ENCODE measurements at places on chromosomes 5 and 9.

GRCh38 chr5:125408448-125409233 lies 662.2 kb upstream of the ZNF608 start:
- peak; percentile 44 for DNase-seq

GRCh38 chr5:17403695-17404490 lies 94.1 kb upstream of the TAF11L2 start:
- DNase-seq: no peak

DNA sequence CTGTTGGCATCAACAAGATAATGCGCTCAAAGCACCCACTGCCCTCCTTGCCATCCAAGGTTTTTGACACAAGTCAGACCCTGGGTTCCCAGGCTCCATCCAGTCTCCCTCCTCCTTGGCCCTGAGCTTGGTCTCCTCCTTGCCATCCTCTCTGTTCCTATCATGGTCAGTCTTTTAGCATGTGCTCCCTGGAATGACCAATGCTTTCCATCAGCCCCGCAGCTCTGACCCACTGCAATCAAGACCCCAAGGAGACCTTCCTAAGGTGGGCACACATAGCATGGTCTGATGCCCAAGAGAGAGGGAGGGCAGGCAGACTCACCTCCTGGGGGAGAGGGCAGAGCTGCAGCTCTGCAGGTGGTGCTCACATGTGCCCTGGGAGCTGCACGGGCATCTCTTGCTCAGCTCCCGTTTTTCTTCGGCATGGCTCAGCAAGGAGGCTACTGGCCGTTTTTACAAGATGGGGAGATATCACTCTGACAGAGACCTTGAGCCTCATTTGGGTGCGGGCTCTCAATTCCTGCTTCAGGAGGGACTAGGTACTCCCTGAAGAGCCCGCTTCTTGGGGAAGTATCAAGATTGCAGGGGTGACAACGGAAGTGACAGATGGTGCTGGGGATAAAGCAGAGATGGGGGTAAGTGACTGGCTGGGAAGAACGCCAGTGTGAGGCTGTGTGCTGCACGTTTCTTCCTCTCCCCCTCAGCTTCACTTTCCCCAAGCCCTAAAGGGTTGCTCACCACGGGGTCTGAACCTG lies 3.3 kb downstream of the SEPTIN8 start:
- no peak for DNase-seq

GRCh38 chr5:135154197-135154596 lies 120.2 kb upstream of the PITX1 start:
- DNase-seq: no peak

DNA sequence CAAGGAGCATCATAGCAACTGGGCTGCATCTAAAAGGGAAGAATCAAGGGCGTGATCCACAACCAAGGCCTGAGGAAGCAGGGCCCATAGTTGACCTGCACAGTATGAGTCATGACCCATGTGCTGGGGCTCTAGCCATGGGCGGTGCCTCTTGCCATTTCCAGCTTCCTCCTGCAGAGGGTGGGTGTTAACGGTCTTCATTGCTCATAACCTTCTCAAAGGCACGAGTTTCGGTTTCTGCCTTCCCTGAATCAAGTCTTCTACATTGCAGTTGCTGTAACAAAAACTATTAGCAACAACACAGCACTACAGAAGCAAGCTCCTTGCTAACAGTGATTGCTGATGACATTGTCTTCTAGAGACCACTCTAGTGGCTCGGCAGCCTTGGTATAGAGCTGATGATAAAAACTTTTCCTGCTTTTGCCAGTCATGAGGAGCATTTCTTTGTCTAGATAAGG lies 66.9 kb downstream of the CTSL start:
- DNase-seq: no peak

DNA sequence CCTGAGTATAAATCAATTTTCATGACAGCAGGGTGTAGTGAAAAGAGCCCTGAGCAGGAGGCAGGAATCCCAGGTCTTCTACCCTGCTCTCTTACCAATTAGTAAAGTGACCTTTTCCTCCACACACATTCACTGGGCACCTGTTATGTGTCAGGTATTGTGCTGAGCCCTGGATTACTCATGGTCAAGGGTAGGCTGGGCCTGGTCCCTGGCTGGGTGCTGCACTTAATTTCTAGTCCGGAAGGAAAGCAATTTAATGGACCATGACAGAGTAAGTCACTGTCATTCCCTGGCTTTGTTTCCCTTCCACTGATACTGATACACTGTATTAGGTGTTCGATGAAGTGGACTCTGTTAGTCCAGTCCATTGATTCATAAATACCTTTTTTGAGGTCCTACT lies 29.1 kb upstream of the BRINP1 start:
- DNase-seq: no peak

- DNase-seq: no peak
These were observed 12.6 kb upstream of the GRAMD2B start for GRCh38 chr5:126410623-126411022.

- no peak for DNase-seq
These were observed 742.8 kb downstream of the NR2F1-AS1 start for GRCh38 chr5:92838253-92838652.

- peak; percentile 36 for DNase-seq
These were observed 166.1 kb downstream of the CACNA1B start for GRCh38 chr9:138043411-138044345.

DNA sequence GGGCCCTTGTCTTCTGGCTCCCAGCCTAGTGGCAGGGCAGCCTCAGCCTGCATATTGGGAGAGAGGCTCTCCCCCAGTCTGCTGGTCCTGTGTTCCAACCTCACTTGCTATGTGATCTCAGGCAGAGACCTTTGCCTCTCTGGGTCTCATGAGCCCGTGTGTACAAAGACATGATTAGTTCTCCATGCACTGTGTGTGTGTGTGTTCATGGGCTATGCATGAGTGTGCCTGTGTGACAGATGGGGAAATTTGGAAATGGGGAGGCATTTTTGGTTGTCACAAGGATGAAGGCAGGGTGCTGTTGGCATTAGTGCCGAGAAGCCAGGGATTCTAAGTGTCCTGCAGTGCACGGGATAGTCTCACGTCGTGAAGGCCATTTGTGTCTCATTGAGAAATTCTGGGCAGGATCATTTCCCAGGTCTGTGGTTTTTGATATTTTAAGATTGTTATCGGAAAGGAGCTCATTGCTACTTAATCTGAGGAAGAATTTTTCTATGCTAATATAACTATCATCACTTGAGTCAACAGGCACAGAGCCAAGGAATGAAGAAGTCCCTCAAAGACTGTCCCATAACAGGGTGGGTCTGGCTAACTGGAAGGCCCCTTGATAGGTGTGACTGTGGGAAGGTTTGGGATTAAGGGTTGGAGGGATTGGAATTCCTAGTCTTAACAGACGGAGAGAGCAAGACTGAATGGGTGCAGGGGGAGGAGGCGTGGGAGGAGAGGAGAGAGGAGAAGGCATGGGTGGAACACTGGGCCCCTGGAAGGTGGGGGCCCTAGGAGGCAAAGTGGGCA lies 168.5 kb downstream of the RGS3 start:
- peak; percentile 31 for DNase-seq

- no peak for DNase-seq
These were observed 151.1 kb upstream of the ERCC6L2 start for GRCh38 chr9:95724253-95724991.

GRCh38 chr5:65876970-65877369 lies 49.4 kb upstream of the ERBIN start:
- DNase-seq: no peak

GRCh38 chr5:122741681-122742080 lies 33.2 kb upstream of the SNX2 start:
- DNase-seq: no peak

DNA sequence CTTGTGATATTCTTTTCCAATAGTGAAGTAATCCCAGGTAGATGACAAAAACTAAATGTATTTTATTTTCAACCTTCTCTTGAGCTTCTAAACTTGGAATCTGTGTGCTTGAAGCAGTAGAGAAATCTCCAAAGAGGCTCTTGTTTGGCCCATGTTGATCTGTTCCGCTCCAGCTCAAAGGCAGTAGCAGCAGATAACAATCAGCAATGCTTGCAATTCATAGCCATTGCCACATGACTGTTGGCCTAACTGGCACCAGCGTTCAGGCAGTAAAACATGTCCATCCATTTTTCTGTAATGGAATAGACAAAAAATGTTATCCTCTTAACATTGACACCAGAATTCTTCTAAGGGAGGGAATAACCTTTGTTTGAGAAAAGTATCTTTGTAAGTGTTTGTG lies 270.7 kb upstream of the MSX2 start:
- DNase-seq: no peak

GRCh38 chr9:120935383-120935857 lies 8.8 kb upstream of the TRAF1 start:
- peak; percentile 29 for DNase-seq

DNA sequence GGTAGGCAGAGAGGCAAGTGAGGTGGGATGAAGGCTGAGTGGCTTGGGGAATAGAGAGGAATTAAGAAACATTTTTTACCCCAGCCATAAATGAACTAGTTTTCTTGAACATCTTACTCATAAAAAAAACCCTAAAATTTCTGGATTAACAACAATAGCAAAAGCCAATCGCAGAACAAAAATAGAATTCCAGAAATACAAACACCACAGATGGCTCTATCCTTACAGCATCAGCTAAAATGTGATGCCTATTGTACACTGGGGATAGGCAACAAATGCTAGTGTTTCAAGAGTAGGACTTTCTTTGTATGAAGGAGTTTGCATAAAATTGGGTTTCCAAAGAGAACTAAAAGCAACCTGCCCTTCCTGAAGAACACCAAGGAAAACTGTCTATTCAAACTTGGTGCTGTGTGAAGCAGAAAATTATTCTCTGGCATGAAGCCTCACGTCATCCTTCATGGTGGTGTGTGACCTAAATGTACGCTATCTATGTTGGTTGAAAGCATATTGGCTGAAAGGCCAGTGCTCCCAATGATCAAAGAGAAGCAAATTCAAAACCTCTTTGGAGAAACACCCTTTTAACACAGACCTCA lies 82.9 kb downstream of the JAKMIP2 start:
- DNase-seq: no peak

- no peak for DNase-seq
These were observed 14.8 kb downstream of the STC2 start for GRCh38 chr5:173313351-173313801.
